SK-N-SH (cell line): ENCODE measurements at places on chromosomes 3 and 15. TPM values are rescaled to one million over a fixed set of nuclear protein-coding genes. Genes with fewer than 3 reads are reported as not detected.

The LNP1 gene
- polyA plus RNA-seq = 2.3 and 2.5 TPM in 2 replicates

The SERINC4 gene
- polyA plus RNA-seq = 0.05 TPM in 1 of 2 replicates, not detected in the other

DNA sequence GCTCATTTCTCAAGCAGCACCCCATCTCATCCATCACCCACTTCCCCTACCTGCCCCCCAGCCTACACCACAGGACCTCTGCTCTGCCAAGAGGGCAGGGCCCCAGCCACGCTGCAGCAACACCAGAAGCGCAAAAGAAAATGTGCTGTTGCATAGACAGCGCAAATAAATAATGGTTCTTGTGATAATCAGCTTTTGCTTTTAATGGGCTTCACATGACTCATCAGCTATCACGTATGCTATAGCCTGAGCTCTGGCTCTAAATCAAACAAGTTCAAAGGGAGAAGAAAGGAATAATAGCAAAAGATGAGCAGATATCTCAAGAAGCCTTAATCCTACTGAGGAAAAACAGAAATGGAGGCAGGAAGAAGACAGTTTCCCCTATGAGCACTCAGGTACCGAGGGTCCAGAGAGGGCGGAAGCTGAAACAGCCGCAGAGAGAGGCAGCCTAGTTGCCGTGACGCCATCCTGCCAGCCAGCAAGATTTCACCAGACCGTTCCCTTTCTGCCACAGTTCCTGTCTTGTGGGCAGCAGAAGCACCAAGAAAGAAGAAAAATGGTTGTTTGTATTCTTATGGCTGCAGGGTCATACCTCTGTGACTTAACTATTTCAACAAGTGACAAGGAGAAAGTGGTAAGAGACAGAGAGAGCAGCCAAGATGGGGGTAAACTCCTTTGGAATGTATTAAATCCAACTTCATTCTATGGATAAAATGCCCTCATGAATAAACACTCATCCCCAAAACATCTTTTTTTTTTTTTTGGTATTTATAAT lies 22.0 kb downstream of the RAB27A start:
- H3K4me1 ChIP-seq = peaks cover 20% of the 10 kb centered on the region
- no peaks in the 10 kb centered on the region for H3K36me3 ChIP-seq
- no peaks in the 10 kb centered on the region for H3K27me3 ChIP-seq
- 0 out of 2 replicates have a peak overlapping the region, but pooled peaks have one; percentile 0 for H3K27ac ChIP-seq
- no peak overlapping the region for H3K4me3 ChIP-seq

- H3K36me3 ChIP-seq = no peaks in the 10 kb centered on the region
- H3K27ac ChIP-seq = no peak overlapping the region; the same call in 1 of the 2 replicates
- H3K4me3 ChIP-seq = no peak overlapping the region
- peak; percentile 54 for DNase-seq
- no peaks in the 10 kb centered on the region for H3K27me3 ChIP-seq
- peaks cover 20% of the 10 kb centered on the region; the same call in 1 of the 2 replicates for H3K4me1 ChIP-seq
Observed at GRCh38 chr15:74776821-74777768, 4.8 kb upstream of the CSK start.

- no peaks in the 10 kb centered on the region for H3K36me3 ChIP-seq
- H3K4me3 ChIP-seq = no peak overlapping the region
- no peaks in the 10 kb centered on the region; the same call in 1 of the 2 replicates for H3K4me1 ChIP-seq
- H3K27me3 ChIP-seq = no peaks in the 10 kb centered on the region
Observed at GRCh38 chr3:28935146-28935545, 345.7 kb upstream of the RBMS3 start.

The SOX2 gene
- 0.10 and 0.13 TPM in 2 replicates for polyA plus RNA-seq

DNA sequence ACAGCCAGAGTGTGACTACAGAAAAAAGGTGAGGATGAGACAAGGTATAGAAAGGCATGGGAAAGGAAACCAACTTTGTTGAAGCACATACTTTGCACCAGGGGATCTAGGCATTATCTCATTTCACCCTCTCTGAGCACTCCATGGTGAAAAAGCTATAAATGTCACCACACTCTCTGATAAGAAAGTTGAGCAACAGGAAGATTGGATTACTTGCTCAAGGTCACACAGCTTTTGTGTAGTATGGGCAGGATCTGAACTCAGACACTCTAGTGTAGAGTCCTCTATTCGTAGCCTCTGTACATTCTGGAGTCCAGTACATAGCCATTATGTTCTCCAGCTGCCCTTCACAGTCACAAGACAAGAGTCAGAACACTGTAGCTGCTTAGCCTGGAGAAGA lies 163.4 kb upstream of the SEMA6D start:
- DNase-seq = no peak

DNA sequence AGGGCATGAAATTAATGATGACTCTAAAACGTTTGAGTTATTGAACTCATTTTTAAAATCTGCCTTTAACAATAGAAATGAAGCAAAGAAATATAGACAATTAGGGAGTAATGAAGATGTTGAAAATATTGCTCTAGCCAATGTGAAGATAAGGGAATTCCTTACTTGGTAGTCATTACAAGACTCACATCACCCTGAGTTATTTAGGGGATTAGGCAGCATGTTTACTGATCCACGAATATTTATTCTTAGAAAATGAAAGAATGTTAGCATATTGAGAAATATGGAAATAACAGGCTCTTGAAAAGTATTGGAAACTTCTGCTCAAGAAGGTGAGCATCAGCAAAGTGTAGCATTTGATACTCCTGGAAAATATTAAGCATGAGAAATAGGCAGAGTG lies 398.1 kb upstream of the ARPP21 start:
- H3K4me3 ChIP-seq = no peak overlapping the region
- H3K27ac ChIP-seq = no peak overlapping the region
- DNase-seq = no peak
- no peaks in the 10 kb centered on the region for H3K27me3 ChIP-seq

DNA sequence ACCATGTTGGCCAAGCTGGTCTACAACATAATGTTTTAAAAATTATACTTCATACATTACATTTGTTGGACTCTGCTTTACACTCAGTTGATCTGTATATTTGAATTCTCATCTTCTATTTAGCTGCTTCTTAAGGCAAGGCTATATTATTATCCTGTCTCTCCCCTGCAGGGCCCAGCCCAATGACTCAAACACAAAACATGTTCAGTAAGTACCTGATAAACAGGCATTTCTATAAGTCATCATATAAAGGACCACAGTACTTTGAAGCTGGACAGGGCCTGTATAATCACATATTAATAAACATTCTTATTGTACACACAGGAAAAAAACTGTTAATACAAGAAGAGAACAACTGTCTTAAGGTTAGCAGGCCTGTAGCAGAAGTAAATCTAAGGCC lies 36.2 kb downstream of the NGLY1 start:
- no peaks in the 10 kb centered on the region for H3K4me1 ChIP-seq
- no peak overlapping the region for H3K27ac ChIP-seq

DNA sequence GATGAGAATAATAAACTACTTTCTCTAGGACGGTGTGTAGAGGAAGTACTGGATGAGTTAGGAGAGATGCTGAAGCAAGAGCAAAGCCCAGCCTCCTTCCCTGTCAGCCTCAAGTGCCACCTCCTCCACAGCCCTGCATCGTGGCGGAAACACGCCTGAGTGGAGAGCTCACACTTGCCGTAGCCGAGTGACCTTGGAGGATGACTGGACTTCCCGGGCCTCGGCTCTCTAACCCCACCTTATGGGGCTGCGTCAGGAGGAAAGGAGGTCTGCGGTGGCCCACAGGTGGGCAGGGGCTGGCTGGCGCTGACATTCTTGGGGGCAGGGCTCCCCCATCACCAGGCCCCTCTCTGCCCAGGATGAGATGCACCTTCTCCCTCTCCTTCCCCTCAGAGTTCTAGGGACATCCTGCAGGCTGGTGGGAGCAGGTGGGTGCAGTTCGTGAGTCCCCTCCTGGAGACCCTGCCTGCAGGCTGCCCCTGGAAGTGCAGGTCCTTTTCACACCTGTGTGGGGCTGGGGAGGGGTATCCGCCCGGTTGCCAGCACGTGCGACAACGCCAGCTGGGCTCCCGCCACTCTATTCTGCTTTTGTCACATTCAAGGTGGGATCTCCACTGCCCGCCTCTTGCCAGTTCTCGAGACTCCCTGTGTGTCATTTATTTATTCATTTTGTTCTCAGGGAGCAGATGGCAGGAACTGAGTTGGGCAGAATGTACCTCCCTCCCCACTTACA lies 175.2 kb downstream of the MEGF11 start:
- DNase-seq = no peak
- H3K36me3 ChIP-seq = no peaks in the 10 kb centered on the region
- H3K4me1 ChIP-seq = peaks cover 20% of the 10 kb centered on the region; the same call in 1 of the 2 replicates
- no peak overlapping the region for H3K4me3 ChIP-seq
- no peaks in the 10 kb centered on the region; the same call in 1 of the 2 replicates for H3K27me3 ChIP-seq
- no peak overlapping the region for H3K27ac ChIP-seq

The PLSCR4 gene
- polyA plus RNA-seq = 0.05 and 0.11 TPM in 2 replicates

The C3orf52 gene
- 5.4 and 8.7 TPM in 2 replicates for polyA plus RNA-seq

DNA sequence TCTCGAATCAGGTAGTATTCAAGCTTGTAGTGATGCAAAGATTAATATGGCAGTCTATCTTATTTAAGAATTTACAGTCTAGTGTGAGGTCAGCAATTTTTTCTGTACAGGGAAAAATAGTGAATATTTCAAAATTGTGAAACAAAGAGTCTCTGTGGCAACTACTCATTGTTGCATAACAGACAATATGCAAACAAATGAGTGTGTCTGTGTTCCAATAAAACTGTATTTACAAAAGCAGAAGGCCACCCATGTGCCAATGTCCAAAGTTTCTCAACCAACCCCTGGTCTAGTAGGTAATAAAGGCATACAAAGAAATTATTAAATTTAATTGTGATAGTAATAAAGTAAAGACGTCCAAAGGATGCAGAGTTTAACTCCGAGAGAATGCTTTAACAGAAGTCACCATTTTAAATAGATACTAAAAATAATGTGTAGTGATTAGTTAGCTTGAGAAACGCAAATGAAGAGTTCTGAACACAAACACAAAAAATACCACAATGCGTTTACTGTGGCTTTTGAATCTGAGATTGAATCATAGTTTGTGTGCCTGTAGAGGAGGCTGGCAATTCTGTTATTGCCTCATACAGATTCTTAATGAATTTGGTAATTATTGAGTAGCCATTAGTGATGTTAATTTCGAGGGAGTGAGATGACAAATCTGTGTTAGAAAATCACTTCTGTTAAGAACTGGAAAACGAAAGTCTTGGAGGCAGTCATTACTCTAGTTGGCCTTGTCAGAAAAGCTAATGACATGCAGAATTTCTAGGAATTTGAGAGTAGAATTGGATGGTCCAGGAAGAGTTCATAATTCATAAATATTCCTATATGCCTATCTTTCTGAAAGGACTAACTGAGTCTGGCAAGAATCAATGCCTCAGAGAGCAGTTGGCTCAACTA lies 48.7 kb downstream of the CADM2 start:
- H3K27me3 ChIP-seq = no peaks in the 10 kb centered on the region
- H3K4me1 ChIP-seq = no peaks in the 10 kb centered on the region
- no peaks in the 10 kb centered on the region for H3K36me3 ChIP-seq
- H3K4me3 ChIP-seq = no peak overlapping the region
- H3K27ac ChIP-seq = peak overlapping the region; percentile 95

DNA sequence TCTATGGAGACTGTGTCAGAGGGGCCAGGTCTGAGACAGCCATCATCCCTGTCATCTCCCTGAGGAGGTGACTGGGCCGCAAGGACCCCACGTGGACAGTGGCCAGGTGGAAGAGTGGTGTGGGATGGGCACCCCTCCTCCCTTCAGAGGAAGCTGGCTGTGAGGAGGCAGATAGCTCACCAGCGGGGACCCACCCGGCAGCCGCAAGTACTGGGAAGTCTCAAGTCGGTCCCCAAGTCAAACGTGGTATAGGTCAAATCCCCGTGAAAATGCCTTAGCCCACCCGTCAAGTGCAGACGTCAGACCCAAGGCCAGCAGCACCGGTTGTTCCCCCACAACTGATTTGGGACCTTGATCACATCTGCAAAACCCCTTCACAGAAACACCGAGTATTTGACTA lies 12.3 kb upstream of the KLF13 start:
- no peak overlapping the region for H3K4me3 ChIP-seq
- H3K36me3 ChIP-seq = no peaks in the 10 kb centered on the region
- no peak for DNase-seq
- peaks cover 28% of the 10 kb centered on the region; the same call in 1 of the 2 replicates for H3K4me1 ChIP-seq
- H3K27me3 ChIP-seq = no peaks in the 10 kb centered on the region
- no peak overlapping the region for H3K27ac ChIP-seq

The SCAANT1 gene
- polyA plus RNA-seq = not detected in 2 replicates

GRCh38 chr3:73665286-73665685 lies 40.5 kb upstream of the PDZRN3 start:
- peak; percentile 24 for DNase-seq
- no peak overlapping the region for H3K4me3 ChIP-seq
- no peaks in the 10 kb centered on the region for H3K36me3 ChIP-seq
- no peak overlapping the region for H3K27ac ChIP-seq

The CYP1A2 gene
- polyA plus RNA-seq = not detected in 2 replicates
